ENCODE measurements at places on chromosomes 16 and 17.

DNA sequence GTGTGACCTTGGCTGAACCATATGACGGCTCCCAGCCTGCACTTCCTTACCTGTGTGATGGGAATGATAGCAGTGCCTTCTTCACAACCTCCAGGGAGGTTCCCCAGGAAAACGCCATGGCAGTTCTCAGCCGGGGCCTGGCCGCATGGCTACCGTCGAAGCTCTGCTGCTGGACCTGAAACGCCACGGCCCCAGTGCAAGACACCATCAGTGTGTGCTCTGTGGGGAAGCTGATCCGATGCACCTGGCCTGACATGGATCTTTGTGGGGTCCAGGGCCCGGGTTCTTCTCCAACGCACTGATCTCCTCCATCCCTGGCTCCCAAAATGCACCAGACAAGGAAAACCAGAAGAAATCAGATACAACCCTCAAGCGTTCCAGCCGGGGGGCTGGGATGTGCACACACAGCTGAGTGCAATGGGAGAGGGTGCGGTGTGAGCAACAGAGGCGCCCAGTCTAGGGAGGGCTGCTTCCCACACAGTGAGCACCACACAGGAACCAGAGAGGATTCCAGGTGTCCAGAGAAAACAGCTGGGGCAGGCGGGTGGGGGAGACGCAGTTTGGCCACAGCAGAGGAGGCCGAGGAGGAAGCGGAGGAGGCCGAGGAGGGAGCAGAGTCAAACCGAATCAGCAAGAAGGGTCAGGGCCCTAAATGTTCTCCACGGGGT, 54.3 kb upstream of the ZNF469 start:
- no peak overlapping the region for H3K4me3 ChIP-seq
- H3K4me1 ChIP-seq: no peaks in the 10 kb centered on the region
- H3K36me3 ChIP-seq: no peaks in the 10 kb centered on the region
- peaks cover under 1% of the 10 kb centered on the region for H3K27me3 ChIP-seq
- H3K27ac ChIP-seq: no peak overlapping the region
- DNase-seq: no peak

- no peaks in the 10 kb centered on the region for H3K27me3 ChIP-seq
- H3K36me3 ChIP-seq: no peaks in the 10 kb centered on the region
- no peak overlapping the region for H3K4me3 ChIP-seq
- no peak overlapping the region for H3K27ac ChIP-seq
- no peaks in the 10 kb centered on the region for H3K4me1 ChIP-seq
Observed at GRCh38 chr16:80161799-80162739, 378.7 kb upstream of the DYNLRB2 start.

- H3K4me1 ChIP-seq: no peaks in the 10 kb centered on the region
- no peak for DNase-seq
- no peaks in the 10 kb centered on the region for H3K27me3 ChIP-seq
- peaks cover 55% of the 10 kb centered on the region for H3K36me3 ChIP-seq
Observed at GRCh38 chr16:1667916-1668315, 10.2 kb upstream of the JPT2 start.

GRCh38 chr17:48724251-48725003, 1.4 kb downstream of the PRAC2 start:
- H3K4me1 ChIP-seq: peaks cover 42% of the 10 kb centered on the region
- H3K27ac ChIP-seq: peak overlapping the region; percentile 74
- no peaks in the 10 kb centered on the region for H3K36me3 ChIP-seq
- peak; percentile 88 for DNase-seq

- no peak overlapping the region for H3K4me3 ChIP-seq
- DNase-seq: no peak
Observed at GRCh38 chr17:17515934-17516930, 20.0 kb upstream of the RASD1 start.

DNA sequence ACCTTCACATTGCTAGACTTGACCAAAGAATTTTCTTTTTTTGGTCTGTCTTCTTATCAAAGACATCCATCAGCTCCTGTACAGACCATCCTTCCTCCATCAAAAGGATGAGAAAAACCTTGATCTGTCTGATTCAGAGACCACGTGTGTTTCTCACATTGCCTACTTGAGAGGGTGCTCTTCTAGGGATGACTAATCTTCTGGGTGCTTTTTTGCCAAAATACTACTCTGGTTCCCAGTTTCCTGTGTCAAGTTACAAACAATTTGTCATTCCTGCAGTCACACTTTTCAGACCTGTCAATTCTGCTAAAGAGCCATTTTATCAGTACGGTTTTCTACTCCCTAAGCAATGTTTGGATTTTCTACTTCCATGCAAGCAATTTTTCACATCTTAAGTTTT, 492.2 kb downstream of the CDH11 start:
- no peaks in the 10 kb centered on the region for H3K4me1 ChIP-seq
- no peak for DNase-seq
- H3K4me3 ChIP-seq: no peak overlapping the region
- no peaks in the 10 kb centered on the region for H3K27me3 ChIP-seq

DNA sequence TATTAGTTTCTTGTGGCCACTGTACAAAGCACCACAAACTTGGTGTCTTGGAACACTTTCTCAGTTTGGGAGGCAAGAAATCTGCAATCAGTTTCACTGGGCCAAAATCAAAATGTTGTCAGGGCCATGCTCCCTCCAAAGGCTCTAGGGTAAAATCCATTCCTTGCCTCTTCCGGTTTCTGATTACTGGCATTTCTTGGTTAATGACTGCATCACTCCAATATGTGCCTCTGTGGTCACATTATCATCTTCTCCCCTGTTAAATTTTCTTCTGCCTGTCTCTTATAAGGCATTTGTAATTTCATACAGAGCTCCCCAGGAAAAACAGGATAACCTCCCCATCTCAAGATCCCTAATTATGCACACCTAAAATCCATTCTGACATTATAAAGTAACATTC, 34.8 kb downstream of the ZNF287 start:
- no peak for DNase-seq
- H3K36me3 ChIP-seq: peaks cover 5% of the 10 kb centered on the region
- peaks cover 19% of the 10 kb centered on the region for H3K4me1 ChIP-seq
- peaks cover 28% of the 10 kb centered on the region for H3K27me3 ChIP-seq
- H3K4me3 ChIP-seq: no peak overlapping the region

DNA sequence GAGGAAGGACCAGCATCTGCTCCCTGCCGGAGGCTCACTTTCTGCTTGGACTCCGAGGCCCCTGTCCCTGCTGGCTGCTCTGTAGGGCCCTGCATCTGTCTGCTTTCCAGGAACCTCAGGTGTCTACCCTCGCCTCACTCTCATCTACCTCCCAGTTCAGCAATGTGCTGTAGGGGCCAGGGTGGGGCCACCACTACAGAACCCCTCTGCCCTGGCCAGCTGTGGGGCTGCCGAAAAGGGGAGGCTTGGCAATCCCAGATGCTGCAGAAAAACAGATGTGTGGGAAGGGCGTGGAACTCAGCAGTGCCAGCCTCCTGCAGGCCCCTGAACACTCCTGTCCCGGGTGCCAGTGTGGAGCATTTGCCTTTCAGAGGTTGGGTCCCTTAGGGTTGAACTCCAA, 80.1 kb upstream of the ZNF469 start:
- no peaks in the 10 kb centered on the region for H3K36me3 ChIP-seq
- H3K27me3 ChIP-seq: peaks cover 3% of the 10 kb centered on the region
- DNase-seq: no peak
- no peak overlapping the region for H3K27ac ChIP-seq

- peak overlapping the region; percentile 94 for H3K27ac ChIP-seq
- peaks cover 80% of the 10 kb centered on the region for H3K4me1 ChIP-seq
- peaks cover 39% of the 10 kb centered on the region for H3K36me3 ChIP-seq
- no peak for DNase-seq
Observed at GRCh38 chr16:11794996-11795886, 1.8 kb downstream of the ZC3H7A start.

DNA sequence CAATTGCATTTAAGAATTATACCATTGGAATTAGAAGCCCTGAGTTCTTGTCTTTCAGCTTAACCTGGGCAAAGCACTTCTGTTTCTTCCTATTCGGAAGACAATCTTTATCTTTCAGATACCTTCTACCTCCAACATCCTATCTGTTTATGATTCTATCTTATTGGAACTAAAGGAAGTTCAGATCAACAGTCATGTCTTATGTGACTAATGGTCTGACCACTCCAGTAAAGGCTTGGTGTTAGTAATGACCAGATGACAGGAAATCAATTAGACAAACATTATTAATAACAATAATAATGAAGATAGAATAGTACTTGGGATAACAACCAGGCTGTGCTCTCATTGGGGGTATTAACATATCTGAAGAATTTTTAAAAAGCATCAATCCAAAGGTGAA, 11.3 kb downstream of the HS3ST3A1 start:
- H3K4me1 ChIP-seq: peaks cover 3% of the 10 kb centered on the region
- no peak overlapping the region for H3K4me3 ChIP-seq
- no peak for DNase-seq
- H3K27me3 ChIP-seq: no peaks in the 10 kb centered on the region
- no peaks in the 10 kb centered on the region for H3K36me3 ChIP-seq
- no peak overlapping the region for H3K27ac ChIP-seq

- H3K27ac ChIP-seq: no peak overlapping the region
- H3K27me3 ChIP-seq: peaks cover 12% of the 10 kb centered on the region
- no peak for DNase-seq
- H3K4me1 ChIP-seq: peaks cover 2% of the 10 kb centered on the region
- H3K36me3 ChIP-seq: no peaks in the 10 kb centered on the region
- no peak overlapping the region for H3K4me3 ChIP-seq
Observed at GRCh38 chr17:20992416-20992815, 50.4 kb downstream of the USP22 start.

GRCh38 chr16:55568207-55568606, 1.7 kb downstream of the CAPNS2 start:
- H3K27ac ChIP-seq: no peak overlapping the region
- H3K4me3 ChIP-seq: no peak overlapping the region
- H3K4me1 ChIP-seq: no peaks in the 10 kb centered on the region
- H3K27me3 ChIP-seq: peaks cover 9% of the 10 kb centered on the region
- no peak for DNase-seq

DNA sequence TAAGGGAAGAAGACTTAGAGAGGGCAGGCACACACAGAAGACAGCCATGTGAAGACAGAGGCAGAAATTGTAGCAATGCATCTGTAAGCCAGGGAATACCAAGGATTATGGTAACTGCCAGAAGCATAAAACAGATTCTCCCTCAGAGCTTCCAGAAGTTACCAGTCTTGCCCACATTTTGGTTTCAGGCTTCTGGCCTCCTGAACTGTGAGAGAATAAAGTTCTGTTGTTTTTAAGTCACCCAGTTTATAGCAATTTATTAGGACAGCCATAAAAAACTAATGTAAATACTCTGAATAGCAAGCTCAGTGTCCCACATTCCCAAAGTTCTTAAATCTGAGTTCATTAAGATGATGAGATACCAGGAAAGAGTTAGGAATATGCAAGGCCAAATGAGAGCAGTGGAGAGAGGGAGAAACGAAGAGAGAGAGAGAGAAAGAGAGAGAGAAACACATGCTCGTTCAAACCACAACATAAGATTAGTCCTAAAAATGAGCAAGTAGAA, 123.4 kb downstream of the HS3ST3A1 start:
- H3K27me3 ChIP-seq: no peaks in the 10 kb centered on the region
- H3K36me3 ChIP-seq: no peaks in the 10 kb centered on the region
- no peak for DNase-seq
- no peaks in the 10 kb centered on the region for H3K4me1 ChIP-seq
- no peak overlapping the region for H3K27ac ChIP-seq

DNA sequence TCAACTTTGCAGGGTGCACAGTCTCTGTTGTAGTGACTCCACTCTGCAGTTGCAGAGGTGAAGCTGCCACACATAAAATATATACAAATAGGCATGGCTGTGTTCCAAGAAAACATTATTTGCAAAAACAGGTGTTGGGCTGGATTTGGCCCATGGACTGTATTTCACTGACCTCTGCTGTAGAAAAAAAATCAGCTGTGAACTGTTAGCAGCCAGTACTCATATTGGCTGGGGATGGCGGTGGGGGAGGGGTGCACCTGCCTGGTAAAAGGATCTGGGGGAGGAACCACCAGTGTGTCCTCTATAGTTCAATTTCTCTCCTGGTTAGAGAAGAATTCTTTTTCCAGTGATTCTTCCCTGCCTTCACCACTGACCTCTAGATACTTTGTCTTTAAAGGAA, 50.0 kb downstream of the SHISA9 start:
- DNase-seq: no peak
- no peak overlapping the region for H3K4me3 ChIP-seq
- no peaks in the 10 kb centered on the region for H3K36me3 ChIP-seq
- no peaks in the 10 kb centered on the region for H3K4me1 ChIP-seq
- no peak overlapping the region for H3K27ac ChIP-seq
- no peaks in the 10 kb centered on the region for H3K27me3 ChIP-seq

DNA sequence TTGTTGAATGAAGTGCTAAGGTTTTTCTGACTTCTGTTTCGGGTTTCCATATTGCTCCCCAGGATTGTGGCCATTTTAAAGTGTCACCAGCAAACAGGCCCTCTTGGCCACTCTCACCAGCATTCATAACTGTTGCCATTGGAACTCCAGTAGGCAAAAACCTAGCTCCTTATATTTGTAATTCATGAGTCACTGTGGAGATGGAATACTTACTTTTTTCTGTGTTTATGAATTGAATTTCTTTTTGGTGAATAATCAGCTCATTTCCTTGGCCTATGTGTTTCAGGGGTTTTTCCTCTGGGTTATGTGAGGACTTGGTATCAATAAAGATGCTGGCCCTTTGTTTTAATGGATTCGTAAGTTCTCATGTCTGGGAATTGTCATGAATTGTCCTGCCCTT, 255.1 kb downstream of the SNX29 start:
- DNase-seq: no peak
- H3K4me3 ChIP-seq: no peak overlapping the region
- no peaks in the 10 kb centered on the region for H3K36me3 ChIP-seq
- no peaks in the 10 kb centered on the region for H3K27me3 ChIP-seq
- H3K27ac ChIP-seq: no peak overlapping the region

- no peaks in the 10 kb centered on the region for H3K4me1 ChIP-seq
- no peak overlapping the region for H3K4me3 ChIP-seq
- no peak overlapping the region for H3K27ac ChIP-seq
- no peaks in the 10 kb centered on the region for H3K36me3 ChIP-seq
Observed at GRCh38 chr16:82715833-82716232, 89.1 kb downstream of the CDH13 start.

DNA sequence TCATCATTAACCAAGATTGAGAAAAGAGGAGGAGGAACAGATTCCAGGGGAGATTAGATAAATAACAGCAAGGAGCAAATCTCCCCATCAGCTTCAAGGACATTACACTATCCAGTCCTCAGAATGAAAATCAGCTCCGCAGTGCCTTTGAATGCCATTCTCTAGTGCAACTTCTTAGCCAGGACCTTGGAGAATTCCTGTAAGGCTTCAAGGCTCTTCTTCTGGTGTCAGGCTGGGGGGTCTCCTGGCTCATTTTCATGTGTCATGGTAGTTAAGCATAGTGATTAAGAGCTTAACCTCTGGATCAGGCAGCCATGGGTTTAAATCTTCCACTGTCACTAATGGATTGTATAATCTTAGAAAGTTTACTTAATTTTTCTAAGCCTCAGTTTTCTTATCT, 137.3 kb upstream of the CCL2 start:
- H3K27ac ChIP-seq: no peak overlapping the region
- no peak overlapping the region for H3K4me3 ChIP-seq

GRCh38 chr16:78686601-78687000, 587.1 kb downstream of the WWOX start:
- H3K27me3 ChIP-seq: no peaks in the 10 kb centered on the region
- H3K4me1 ChIP-seq: no peaks in the 10 kb centered on the region
- H3K4me3 ChIP-seq: no peak overlapping the region
- DNase-seq: no peak
- H3K27ac ChIP-seq: no peak overlapping the region
- H3K36me3 ChIP-seq: no peaks in the 10 kb centered on the region
